Activated naive CD4-positive, alpha-beta T cell (primary cell): ENCODE measurements at places on chromosomes 2 and 18.

GRCh38 chr2:196183172-196183473, 11.7 kb upstream of the STK17B start:
- DNase-seq = no peak

DNA sequence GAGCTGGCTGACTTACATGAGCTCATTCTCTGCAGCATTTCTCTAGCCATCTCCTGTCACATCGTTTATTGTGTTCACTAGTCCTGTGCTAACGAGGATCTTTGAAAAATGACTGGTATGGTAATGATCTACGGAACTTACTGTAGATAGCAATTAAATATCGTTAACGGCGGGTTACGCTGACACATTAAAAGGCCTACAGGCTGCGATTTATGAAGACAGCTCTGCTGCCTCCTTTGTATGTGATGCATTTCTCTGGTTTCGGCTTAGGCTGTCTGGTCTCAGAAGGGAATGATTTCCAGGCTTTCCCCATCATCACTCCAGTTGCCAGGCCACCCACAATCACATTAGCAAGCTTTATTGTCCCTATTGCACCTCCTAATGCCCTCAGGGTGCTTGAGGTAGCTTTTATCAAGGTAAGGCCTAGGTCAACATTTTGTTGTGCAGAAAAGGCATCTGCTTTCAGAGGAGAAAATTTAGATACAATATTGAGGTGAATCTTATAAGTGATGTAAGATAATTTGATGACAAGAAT, 284.4 kb downstream of the SOX11 start:
- no peak for DNase-seq

DNA sequence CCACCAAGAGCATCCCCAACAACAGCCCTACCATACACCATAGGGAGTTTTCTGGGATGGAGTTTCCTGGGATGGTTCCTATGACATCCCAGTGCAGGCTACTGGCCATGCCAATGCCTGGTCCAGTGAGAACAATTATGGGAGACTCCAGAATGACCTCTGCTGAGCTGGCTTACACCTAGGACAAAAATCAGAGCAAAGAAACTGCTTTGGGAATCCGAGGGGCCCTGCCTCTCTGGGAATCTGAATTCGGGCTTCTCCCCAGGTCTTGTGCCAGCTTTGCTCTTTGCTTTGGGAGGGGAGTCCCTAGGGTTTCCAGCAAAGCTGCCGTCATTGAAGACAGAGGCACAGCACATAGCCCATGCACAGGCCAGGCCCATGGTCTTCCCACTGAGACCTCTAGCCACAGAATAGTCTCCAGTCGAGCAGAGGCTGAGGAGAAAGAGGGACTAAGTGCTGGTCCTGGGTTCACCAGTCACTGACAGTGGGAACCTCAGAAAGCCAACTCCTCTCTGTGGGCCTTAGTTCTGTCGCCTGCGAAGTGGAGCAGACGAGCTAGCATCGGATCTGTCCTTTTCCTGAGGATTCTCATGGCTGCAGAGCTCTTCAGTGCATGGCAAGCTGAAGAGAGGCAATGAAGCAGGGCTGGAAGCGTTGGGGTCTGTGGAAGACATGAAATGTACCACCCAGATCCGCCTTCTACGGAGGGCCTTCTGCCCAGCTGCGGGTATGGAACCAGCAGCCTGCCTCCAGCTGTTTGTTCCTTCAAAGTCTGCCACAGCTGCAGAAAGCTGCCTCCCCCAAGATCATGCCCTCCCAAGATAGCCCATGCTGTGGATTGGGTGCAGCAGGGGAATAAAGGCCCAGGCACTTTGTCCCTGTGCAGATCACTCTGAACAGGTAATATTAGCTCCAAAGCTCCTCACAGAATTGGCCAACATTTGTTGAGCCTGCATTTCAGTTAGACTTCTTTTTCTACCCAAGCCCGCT, 11.2 kb upstream of the LBH start:
- no peak for DNase-seq

DNA sequence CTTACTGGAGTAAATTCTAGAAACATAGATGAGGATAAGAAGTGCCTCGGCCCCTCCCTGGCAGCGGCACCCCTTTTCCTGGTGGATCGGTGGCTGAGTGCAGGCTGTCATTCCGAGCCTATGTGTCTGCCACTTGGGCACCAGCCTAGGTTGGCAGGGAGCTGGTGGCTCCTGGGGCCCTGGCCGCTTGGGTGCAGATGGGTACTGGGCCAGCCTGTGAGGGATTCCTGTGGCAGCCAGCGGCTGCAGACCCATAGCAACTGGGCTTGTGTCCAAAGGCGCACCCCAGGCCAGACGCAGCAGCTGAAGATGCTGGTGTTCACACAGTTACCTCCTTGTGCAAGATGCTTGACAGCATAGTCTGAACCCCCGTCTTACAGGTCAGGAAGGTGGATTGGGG, 2.8 kb downstream of the SNORC start:
- DNase-seq = no peak

GRCh38 chr2:200279857-200280256, 26.6 kb upstream of the SPATS2L start:
- DNase-seq = no peak

GRCh38 chr2:43361286-43361685, 134.9 kb upstream of the ZFP36L2 start:
- DNase-seq = no peak

DNA sequence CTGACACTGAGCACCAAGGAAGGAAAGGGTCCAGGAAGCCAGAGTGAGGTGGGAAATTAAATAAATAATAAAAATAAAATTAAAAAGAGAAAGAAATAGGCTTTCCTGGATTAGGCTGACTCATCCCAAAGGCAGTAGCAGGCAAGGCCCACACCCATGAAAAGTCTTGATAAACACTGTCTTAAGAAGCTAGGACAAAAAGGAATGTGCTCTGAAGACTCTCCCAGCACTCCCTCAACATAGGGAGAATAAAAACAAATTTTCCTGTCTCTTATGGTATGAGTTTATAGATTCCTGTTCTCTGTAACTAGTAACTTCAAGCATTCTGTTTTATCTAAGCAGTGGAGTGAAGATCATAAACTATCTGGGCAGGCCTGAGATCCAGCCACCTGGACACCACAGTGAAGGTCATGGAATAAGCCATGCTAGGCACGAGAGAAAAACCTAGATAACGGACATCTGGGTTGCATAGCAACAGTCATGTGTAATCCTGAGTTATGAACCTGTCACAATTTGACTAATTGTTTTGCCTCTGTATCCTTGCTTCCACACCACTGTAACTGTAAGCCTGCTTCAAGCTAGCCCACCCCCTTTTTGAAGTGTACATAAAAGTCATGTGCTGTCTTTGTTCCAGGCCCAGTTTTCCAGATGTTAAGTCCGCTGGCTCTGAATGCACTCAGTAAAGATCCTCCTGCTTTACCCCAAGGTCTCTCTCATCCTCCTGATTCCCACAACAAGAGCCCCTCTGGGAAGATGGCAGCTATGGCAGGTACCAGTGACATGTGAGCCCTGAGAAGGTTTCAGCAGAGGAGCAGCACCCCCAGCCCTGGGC, 107.8 kb downstream of the NDUFA10 start:
- DNase-seq = no peak

GRCh38 chr2:236607471-236608187, 38.0 kb downstream of the ACKR3 start:
- DNase-seq = no peak

DNA sequence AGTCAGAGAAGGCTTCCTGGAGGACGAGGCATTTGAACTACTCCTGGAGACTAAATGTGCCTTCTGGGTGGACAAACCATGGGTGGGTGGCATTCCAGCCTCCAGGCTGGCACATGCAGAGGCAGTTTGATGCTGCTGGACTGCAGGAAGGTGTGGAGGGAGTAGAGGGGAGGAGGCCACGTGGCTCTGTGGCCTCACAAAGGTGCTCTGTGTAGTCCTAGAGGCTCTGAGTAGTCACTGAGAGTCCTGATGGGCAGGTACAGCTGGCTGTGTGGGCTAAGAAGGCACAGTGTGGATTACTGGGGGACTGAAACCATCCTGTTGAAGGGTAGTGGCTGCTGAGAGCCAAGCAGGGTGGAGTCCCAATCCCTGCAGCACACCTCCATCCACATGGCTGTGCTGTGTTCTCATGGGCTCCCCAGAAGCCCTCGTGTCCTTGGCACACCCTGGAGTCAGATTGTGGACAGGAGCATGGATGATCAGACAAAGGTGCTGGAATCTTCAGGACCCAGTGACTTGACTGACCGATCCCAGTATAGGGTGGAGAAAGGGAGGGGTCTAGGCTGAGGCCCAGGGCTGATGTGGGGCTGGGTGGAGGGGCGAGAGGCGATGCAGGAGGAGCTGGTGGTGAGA, 87.4 kb upstream of the HS6ST1 start:
- no peak for DNase-seq

- DNase-seq = no peak
These were observed 203.4 kb upstream of the ID2 start for GRCh38 chr2:8478471-8478793.
